ENCODE measurements at places on chromosomes 12 and 14. TPM values are rescaled to one million over a fixed set of nuclear protein-coding genes. Genes with fewer than 3 reads are reported as not detected.

Gene VASH1
- 11.6 TPM for total RNA-seq

Gene SRRM4
- total RNA-seq = not detected

Gene OASL
- 32.4 TPM for total RNA-seq

Gene SOX5
- 3.3 TPM for total RNA-seq

GRCh38 chr12:69929531-69929930 is 104.5 kb downstream of the MYRFL start:
- DNase-seq = no peak

GRCh38 chr14:58954052-58954451 is 234.4 kb upstream of the DAAM1 start:
- DNase-seq = no peak

DNA sequence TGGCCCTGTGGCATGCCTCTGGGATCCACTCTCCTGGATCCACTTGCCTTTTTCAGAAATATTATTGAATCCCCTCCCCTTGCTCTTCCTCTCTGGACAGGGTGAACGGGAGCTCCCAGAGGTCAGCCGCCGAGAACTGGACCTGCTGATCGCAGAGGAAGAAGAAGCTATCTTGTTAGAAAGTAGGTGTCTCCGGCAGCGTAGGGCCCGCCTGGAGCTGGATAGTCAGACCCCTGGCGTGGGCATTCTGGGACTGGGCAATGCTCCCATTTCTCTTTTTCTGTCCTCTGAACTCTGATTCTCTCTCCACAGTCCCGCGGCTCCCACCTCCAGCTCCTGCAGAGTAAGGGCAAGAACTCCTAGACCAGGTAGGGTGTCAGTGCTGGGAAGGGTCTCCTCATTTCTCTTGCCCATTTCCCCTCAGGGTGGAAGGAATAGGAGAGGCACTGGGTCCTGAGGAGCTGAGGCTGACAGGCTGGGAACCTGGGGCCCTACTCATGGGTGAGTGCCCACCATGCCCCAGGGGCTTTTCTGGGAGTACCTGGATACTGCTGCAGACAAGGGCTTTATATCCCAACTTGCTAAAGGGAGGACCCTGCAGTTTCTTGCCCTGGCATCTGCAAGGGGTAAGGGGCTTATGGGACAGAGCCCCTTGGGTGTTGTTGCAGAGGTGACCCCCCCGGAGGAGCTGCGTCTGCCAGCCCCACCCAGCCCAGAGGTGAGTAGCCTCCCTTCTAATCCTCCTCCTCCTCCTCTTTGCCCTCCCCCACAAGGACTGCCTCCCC is 5.4 kb downstream of the REC8 start:
- no peak for DNase-seq

Data from mucosa of descending colon (tissue), 3 donors.